ENCODE measurements at places on chromosomes 16 and 17.
A peak's percentile ranks its signal among the peaks of the same experiment; 100 is the strongest.

GRCh38 chr16:17460890-17461289, 9.9 kb downstream of the XYLT1 start:
- H3K4me1 ChIP-seq: peaks cover 26% of the 10 kb centered on the region
- no peaks in the 10 kb centered on the region for H3K27me3 ChIP-seq
- H3K36me3 ChIP-seq: peaks cover 3% of the 10 kb centered on the region
- no peak overlapping the region for H3K27ac ChIP-seq
- H3K4me3 ChIP-seq: no peak overlapping the region
- DNase-seq: no peak

- no peaks in the 10 kb centered on the region for H3K27me3 ChIP-seq
- no peak for DNase-seq
- H3K4me1 ChIP-seq: peaks cover 7% of the 10 kb centered on the region
- H3K27ac ChIP-seq: no peak overlapping the region
These were observed 6.3 kb downstream of the C17orf50 start for GRCh38 chr17:35766903-35767510.

DNA sequence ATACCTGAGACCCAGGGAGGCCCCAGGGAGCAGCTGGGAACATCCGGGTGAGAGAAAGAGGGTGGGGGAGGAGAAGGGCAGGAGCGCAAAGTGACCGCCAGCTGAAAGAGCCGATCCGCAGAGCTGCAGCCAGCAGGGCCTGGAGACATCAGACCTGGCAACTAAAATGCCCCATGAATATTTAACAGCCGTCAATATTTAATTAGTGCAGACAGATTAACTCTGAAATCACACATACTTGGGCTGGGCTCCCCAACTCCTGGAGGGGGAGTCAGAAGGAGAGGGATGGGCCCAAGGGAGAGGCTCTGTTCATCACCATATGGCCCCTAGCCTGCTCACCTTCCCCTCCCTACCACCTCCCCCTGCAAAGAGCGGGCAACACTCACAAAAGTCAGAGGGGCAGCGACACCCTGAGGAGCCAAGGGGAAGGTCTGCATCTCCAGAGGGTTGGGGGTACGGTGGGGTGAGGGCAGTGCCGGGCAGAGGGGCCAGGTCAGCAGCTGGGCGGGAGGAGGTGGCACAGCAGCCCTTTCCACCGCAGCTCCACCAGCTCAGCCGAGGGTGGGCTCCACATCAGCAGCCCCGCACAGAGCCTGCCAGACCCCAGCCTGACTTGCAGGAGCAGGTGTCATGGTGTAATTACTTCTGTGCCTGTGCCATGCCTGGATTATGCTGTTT, 61.9 kb upstream of the CCL1 start:
- no peak for DNase-seq
- no peak overlapping the region for H3K27ac ChIP-seq
- H3K4me1 ChIP-seq: no peaks in the 10 kb centered on the region
- no peaks in the 10 kb centered on the region for H3K36me3 ChIP-seq

DNA sequence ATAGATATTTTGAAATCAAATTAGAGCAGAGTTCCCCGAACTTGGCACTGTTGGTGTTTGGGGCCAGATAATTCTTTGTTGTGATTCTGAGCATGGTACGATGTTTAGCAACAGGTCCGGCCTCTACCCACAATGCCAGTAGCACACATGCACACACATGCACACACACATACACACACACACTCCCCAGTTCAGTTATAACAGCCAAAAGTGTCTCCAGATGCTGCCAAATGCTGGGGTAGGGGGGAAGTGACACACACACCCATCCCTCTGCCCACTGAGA, 96.8 kb upstream of the PSMD7 start:
- DNase-seq: no peak
- H3K4me1 ChIP-seq: no peaks in the 10 kb centered on the region
- H3K27ac ChIP-seq: no peak overlapping the region
- no peaks in the 10 kb centered on the region for H3K36me3 ChIP-seq
- no peak overlapping the region for H3K4me3 ChIP-seq
- H3K27me3 ChIP-seq: peaks cover 6% of the 10 kb centered on the region

- DNase-seq: no peak
- peak overlapping the region; percentile 59 for H3K27ac ChIP-seq
- H3K27me3 ChIP-seq: no peaks in the 10 kb centered on the region
- no peak overlapping the region for H3K4me3 ChIP-seq
These were observed 277.2 kb upstream of the TBX2 start for GRCh38 chr17:61122326-61122913.

GRCh38 chr17:61381537-61381936, 18.1 kb upstream of the TBX2 start:
- peaks cover 61% of the 10 kb centered on the region for H3K4me1 ChIP-seq
- no peak for DNase-seq
- H3K27ac ChIP-seq: peak overlapping the region; percentile 73
- no peaks in the 10 kb centered on the region for H3K36me3 ChIP-seq
- no peak overlapping the region for H3K4me3 ChIP-seq

- peaks cover 2% of the 10 kb centered on the region for H3K27me3 ChIP-seq
- no peaks in the 10 kb centered on the region for H3K4me1 ChIP-seq
- DNase-seq: no peak
- H3K4me3 ChIP-seq: no peak overlapping the region
These were observed 147.4 kb upstream of the IRX5 start for GRCh38 chr16:54783226-54783625.

GRCh38 chr17:7343250-7343649, 6.9 kb downstream of the ACAP1 start:
- peaks cover 8% of the 10 kb centered on the region for H3K27me3 ChIP-seq
- no peak for DNase-seq
- no peak overlapping the region for H3K27ac ChIP-seq
- H3K36me3 ChIP-seq: no peaks in the 10 kb centered on the region
- no peak overlapping the region for H3K4me3 ChIP-seq

- no peak overlapping the region for H3K27ac ChIP-seq
- peaks cover 76% of the 10 kb centered on the region for H3K27me3 ChIP-seq
- H3K4me3 ChIP-seq: no peak overlapping the region
- no peaks in the 10 kb centered on the region for H3K36me3 ChIP-seq
- no peak for DNase-seq
- peaks cover 3% of the 10 kb centered on the region for H3K4me1 ChIP-seq
These were observed 86.7 kb downstream of the TMEM132E start for GRCh38 chr17:34665819-34666763.

GRCh38 chr16:57653936-57654335, 14.2 kb upstream of the ADGRG3 start:
- peaks cover 9% of the 10 kb centered on the region for H3K36me3 ChIP-seq
- no peak for DNase-seq
- H3K4me3 ChIP-seq: no peak overlapping the region

- peaks cover 7% of the 10 kb centered on the region for H3K36me3 ChIP-seq
- peak overlapping the region; percentile 36 for H3K4me3 ChIP-seq
- peaks cover 2% of the 10 kb centered on the region for H3K4me1 ChIP-seq
- no peaks in the 10 kb centered on the region for H3K27me3 ChIP-seq
- peak; percentile 72 for DNase-seq
These were observed 30.0 kb downstream of the TBC1D16 start for GRCh38 chr17:80005360-80006338.
